GM12891 (cell line): ENCODE measurements at places on chromosomes 16 and 17.

- no peak for DNase-seq
Observed at GRCh38 chr16:11092788-11093571, 148.6 kb downstream of the CLEC16A start.

DNA sequence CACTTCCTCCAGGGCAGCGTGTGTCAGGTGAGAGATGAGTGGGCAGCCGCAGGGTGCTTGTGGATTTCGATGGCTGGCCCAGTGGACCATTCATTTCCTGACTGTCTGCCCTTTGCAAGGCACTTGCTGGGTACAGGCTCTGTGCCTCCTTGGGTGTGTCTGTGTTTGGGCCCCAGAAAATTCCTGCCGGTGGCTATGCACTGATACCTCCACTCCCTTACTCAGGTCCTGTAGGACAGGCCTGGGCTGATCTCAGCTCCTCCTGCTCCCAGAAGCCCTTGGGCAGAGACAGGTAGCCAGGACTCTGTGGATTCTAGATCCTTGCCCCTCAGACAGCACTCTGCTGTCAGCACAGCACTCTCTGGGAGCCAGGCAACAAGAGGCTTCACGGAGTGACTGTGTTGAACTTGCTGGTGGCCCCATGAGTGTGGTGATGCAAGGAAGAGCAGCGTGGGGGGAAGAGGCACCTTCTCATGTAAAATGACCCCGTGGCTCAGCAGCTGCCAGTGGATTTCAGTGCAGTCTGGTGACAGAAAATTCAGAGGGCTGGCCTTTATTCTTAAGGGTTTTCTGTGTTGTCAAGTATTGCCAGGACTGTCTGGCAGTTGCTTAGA, 29.0 kb downstream of the PGS1 start:
- no peak for DNase-seq

GRCh38 chr16:35516551-35516950, 2057.1 kb downstream of the TP53TG3F start:
- DNase-seq, result no peak

DNA sequence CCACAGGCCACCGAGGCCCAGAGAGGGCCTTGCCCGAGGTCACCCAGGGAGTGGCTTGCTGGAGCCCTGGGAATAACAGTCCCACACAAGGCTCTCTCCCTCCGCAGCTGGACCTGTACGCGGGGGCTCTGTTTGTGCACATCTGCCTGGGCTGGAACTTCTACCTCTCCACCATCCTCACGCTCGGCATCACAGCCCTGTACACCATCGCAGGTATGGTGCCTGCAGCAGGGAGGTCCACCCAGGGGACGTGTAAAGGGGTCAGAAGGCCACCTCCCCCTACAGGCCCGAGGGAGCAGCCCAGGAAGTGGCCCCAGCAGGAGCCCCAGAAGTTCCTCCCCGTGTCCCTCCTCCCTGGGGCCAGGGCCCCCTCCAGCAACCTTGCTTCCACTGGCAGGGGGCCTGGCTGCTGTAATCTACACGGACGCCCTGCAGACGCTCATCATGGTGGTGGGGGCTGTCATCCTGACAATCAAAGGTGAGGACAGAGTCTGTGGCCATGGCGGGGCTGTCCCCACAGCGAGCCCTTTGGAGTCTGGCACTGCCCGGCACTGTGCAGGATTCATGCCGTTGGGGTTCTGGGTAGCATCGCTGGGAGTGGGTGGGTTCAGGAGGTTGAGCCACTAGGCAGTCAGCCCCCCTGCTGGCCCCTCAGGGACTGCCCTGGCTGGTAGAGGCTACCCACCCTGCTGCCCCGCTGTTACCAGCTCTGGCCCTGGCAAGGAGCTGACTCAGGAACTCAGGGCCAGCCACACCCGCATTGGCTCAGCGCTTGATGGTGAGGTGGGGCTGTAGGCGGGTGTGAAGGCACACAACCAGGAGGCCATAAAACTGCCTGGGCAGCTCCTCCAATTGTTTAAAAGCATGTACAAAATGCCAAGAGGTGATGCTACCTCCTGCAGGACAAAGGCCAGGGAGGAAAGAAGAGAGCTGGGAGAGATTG, 17.3 kb downstream of the SLC5A10 start:
- DNase-seq, result no peak

DNA sequence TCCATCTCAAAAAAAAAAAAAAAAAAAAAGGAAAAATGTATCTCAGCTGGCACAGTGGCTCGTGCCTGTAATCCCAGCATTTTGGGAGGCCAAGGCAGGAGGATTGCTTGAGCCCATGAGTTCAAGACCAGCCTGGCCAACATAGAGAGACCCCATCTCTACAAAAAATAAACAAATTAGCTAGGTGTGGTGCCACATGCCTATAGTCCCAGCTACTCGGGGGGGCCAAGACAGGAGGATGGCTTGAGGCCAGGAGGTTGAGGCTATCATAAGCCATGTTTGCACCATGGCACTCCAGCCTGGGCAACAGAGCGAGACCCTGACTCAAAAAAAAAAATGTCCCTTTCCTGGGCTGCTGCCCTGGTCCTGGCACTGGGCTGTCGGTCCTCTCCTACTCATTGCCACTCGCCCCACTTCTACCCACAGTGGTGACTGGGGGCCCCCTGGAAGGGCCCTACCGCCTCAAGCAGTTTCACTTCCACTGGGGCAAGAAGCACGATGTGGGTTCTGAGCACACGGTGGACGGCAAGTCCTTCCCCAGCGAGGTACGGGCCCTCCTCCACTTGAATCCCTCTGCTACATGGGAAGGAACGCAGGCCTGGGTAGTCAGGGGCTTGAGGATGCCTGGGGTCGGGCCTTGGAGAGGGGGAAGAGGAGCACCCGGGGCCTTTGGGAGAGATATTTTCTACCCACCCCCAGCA, 6.1 kb downstream of the CA7 start:
- no peak for DNase-seq

DNA sequence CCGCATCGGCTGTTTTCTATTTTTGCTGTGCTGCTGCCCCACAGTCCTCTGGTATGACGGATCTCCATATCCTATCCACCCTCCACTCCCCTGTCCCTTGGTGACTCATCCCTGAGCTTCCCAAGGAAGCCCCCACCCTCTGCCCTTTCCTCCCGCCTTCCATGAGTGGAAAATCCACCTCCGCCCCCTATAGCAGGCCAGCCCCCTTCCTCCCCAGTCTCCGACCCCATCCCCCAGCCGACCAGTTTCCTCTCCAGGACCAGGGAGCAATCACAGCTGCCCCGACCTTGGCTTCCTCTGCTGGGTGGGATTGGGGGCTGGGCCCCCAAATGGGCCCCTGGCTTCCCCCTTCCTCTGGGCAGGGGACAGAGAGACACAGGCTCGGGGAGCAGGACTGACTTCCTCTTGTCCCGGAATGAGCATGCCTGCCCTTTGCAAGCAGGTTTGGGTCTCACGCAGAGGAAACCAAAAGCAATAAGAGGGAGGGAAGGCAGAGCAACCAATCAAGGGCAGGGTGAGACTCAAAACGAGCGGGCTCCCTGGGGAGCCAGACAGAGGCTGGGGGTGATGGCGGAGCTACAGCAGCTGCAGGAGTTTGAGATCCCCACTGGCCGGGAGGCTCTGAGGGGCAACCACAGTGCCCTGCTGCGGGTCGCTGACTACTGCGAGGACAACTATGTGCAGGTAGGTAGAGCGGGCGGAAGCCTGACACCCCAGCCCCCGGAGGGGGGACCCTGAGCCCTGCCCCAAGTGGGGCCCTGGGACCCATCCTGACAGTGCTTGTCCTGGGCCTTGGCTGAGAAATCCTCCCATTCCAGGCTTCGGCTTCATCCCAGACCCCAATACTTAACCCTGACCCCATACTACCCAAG, at the start of the genes ABI3 and GNGT2:
Gene ABI3 (plus strand): TSS at position 550 of the 872 bp plus-strand sequence. CDS start 18 bp downstream, at position 568.
Gene GNGT2 (minus strand): TSS at position 417 of the 872 bp plus-strand sequence. CDS start 3,152 bp downstream, outside the sequence.
- peak; percentile 83 for DNase-seq

DNA sequence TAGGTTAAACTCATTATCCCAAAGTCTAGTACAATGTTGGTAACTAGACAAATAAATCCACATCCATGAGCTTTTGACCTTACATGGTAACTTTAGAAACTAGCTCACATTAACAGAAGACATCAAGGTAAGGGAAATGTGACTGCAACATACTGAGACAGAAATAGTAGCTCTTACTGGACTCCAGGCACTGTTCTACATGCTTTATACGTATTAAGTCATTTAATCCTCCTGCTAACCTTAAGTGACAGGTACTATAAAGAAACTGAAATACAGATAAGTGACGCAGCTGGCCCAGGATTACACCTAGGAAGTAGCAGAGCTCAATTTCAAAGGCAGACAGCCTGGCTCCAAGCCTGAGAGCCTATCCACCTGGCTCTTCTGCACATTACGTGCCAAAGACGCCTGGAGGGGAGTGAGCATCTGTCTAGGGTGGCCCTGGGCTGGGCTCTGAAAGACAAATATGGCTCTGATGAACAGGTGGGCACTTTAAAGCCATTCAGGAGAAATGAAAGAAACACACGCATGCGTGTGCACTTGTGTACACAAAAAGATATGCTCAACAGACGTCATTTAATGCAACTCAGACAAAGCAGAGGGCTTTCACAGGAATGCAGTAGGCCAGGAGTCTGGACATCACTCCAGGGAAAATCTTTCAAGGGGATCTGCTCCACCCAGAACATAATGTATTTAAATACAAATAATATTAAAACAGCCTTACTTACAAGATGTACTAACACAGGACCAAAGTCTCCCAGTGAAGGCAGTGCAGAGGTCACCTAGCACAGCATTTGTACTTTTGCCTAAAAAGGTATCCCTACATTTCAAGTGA, 4.4 kb downstream of the ZC3H7A start:
- DNase-seq, result no peak

- DNase-seq, result no peak
Observed at GRCh38 chr17:72754513-72754912, 338.0 kb downstream of the SLC39A11 start.

- DNase-seq, result no peak
Observed at GRCh38 chr17:62797959-62798358, 10.2 kb downstream of the MARCHF10 start.
